K562 (cell line): ENCODE measurements at places on chromosomes 11 and 22. TPM values are rescaled to one million over a fixed set of nuclear protein-coding genes. Genes with fewer than 3 reads are reported as not detected.
A peak's percentile ranks its signal among the peaks of the same experiment; 100 is the strongest.

DNA sequence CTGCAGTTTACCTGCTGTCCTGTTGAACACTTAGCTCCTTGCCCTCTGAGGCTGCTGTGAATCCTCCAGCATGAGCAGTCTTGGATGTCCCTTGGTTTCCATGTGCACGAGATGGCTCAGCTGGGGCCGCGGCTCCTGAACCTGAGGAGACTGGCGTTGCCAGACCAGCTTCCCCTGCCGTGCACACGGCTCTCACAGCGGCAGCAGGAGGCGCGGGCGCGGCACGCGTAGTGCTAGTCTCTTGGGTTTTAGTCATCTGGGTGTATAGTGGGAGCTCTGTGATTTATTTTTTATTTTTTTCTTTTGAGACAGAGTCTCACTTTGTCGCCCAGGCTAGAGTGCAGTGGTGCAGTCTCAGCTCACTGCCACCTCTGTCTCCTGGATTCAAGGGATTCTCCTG, 54.8 kb downstream of the MUC6 start:
- H3K4me1 ChIP-seq = peaks cover 16% of the 10 kb centered on the region
- H3K27me3 ChIP-seq = no peaks in the 10 kb centered on the region
- H3K36me3 ChIP-seq = peaks cover 65% of the 10 kb centered on the region; the same call in 2 of the 3 replicates
- no peak overlapping the region for H3K27ac ChIP-seq
- no peak for DNase-seq

DNA sequence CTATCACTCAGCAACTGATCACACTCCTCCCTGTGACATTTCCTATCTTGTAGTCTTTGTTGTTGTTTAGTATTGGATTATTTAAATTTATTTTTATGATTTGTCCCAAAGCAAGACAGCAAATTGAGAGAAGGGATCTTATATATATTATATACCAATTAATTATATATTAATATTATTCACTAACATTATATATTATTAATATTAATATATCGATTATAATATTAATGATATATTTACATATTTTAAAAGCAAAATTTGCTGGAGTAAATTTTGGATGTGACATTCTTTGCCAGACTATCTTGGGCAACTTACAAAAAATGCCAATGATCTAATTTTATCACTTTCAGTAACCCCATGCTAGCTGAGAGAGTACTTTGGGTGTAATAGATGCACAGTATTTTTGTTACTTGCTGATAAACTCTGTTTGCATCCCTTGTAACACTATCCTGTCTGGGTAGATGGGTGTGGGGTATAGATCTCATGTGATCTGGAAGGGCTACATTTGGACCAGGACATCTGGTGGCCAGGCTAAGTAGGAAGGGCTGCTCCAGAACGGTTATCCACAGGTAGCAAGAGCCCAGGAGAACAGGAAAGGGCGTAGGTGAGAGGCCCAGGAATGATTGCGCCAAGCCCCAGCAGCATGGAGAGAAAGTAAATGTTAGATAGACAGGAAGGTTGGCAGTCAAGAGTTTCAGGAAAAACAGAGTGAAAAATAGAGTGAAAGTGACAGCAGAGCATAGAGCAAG, 608.6 kb upstream of the KIRREL3 start:
- H3K36me3 ChIP-seq = no peaks in the 10 kb centered on the region
- no peak overlapping the region for H3K4me3 ChIP-seq
- no peak for DNase-seq

DNA sequence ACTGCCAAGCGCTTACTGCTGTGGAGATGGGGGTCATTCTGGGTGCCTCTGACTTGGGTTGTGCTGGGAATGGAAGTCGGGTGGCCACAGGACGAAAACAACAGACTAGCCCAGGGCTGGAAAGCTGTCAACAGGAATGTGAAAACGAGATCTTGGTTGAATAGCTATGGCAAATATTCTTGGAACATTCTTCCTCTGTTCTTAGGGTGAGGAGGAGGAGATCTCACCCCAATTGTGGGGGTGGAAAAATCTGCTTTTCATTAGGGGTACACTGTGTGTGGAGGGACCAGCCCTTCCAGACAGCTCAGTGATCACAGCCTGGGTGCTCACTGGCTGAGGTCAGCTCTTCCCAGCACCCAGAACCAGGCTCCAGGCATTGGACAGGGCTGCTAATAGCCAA, 52.0 kb upstream of the PRSS23 start:
- no peaks in the 10 kb centered on the region for H3K4me1 ChIP-seq
- H3K27me3 ChIP-seq = peaks cover 9% of the 10 kb centered on the region; the same call in 1 of the 2 replicates
- no peak overlapping the region for H3K27ac ChIP-seq
- no peak for DNase-seq

DNA sequence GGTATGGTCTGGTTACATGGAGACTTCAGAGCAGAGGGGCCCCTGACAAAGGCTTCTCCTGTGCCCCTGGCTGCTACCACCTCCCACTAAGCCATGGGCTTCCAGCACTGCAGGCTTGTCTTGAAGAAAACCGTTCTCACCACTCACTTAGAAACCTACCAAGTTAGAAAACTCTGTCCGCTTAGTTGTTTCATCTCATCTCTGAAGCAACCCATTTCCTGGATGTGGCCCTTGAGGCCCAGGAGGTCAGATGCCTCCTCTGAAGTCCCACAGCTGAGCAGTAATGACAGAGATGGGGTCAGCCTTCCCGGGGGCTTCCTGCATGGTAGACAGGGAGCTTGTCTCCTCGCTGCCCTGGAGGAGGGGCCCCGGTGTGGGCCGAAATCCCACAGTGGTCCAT, 12.9 kb downstream of the CSF2RB start:
- H3K4me3 ChIP-seq = no peak overlapping the region
- DNase-seq = no peak
- no peak overlapping the region for H3K27ac ChIP-seq
- no peaks in the 10 kb centered on the region for H3K4me1 ChIP-seq
- H3K36me3 ChIP-seq = no peaks in the 10 kb centered on the region

DNA sequence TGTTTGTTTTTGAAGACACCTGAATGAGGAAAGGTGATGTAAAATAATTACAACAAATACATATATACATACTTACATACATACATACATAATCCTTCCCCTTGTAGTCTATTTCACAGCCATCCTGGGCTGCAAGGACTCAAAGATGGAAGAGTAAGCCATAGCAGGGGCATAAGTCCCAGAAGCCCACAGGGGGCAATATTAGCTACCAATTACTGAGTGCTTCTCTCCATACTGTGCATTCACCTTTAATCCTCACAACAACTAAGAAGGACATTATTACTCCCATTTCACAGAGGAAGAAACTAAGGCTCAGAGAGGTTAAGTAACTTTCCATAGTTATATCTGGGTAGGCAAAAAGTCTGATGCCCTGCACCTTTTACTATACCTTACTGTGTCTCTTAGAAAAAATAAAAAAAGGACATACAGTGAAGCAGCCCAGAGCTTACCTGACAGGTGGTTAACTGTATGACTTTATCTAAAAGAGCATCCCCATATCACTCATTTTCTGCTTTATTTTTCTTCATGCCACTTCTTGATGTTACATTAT, 2.7 kb downstream of the SERGEF start:
- no peak overlapping the region for H3K4me3 ChIP-seq
- no peak overlapping the region for H3K27ac ChIP-seq
- peaks cover 13% of the 10 kb centered on the region; the same call in 2 of the 3 replicates for H3K4me1 ChIP-seq

MRGPRF gene
- total RNA-seq = 0.07 TPM in 1 of 2 replicates, not detected in the other

MRPL49 gene
- total RNA-seq = 86.8 and 88.5 TPM in 2 replicates

DNA sequence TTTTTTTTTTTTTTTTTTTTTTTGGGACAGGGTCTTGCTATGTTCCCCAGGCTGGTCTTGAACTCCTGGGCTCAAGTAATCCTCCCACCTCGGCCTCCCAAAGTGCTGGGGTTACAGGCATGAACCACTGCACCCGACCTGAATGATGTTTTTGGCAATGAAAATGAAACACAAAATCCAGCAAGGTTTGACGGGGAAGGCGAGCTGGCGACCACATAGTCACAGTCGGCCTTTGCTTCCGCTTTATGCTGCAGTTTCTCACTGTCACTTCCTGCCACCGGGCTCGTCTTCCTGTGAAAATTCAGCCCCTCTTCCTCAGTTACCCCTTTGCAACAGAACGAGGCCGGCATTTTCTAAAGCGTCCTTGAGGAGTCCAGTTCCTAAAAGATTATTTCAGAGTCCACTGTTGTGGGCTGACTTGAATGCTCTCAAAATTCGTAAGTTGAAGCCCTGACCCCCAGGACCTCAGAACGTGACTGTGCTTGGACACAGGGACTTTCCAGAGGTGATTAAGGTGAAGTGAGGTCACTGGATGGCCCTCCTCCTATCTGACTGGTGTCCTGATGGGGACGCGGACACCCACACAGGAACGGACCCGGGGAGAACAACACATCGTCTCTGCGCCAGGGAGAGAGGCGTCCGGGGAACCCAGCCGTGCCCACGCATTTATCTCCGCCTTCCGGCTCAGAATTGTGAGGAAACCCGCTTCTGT, 2.9 kb upstream of the BID start:
- H3K27ac ChIP-seq = peak overlapping the region; percentile 38
- H3K27me3 ChIP-seq = no peaks in the 10 kb centered on the region
- peak overlapping the region; percentile 8 for H3K4me3 ChIP-seq
- H3K4me1 ChIP-seq = peaks cover 76% of the 10 kb centered on the region
- peaks cover 6% of the 10 kb centered on the region; the same call in 1 of the 3 replicates for H3K36me3 ChIP-seq
- peak; percentile 63 for DNase-seq

DMC1 gene
- 5.2 and 5.5 TPM in 2 replicates for total RNA-seq

DNA sequence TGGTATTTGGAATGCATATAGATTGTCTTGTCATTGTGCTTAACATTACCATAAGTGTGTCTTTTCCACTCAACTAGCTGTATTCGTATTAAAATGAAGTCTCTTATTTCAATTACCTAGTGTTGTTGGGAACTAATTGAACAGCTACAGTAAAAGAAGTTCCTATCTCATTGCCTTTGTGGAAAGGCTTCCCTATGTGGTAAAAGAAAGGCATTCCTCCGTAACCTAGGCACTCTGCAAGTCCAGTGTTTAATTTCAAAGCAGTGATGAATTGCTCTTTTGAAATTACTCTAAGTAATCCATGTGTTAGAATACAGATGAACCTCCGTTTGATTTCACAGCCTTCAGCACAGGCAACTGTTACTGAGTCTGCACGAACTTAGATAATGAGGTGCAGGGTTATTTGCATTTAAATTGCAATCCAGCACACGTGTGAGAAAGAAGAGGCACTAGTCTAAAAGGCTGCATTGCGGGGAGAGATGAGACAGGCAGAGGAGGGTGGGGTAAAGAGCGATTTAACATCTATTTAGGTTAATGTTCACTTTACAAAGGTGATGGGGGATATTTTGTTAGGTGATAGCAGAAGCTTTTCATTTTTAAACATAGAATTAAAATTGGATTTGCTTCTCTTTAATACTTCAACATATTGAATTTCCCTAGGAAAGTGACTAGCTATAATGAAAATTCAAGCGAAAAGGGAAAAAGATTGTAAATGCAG, 25.0 kb upstream of the CRTAM start:
- no peaks in the 10 kb centered on the region for H3K4me1 ChIP-seq
- no peaks in the 10 kb centered on the region for H3K27me3 ChIP-seq
- H3K4me3 ChIP-seq = no peak overlapping the region
- H3K27ac ChIP-seq = no peak overlapping the region
- no peak for DNase-seq

GRCh38 chr11:14417617-14418374, 58.8 kb upstream of the RRAS2 start:
- H3K27ac ChIP-seq = no peak overlapping the region
- H3K4me3 ChIP-seq = no peak overlapping the region
- no peak for DNase-seq
- peaks cover 19% of the 10 kb centered on the region for H3K4me1 ChIP-seq

IL17REL gene
- total RNA-seq = 0.22 and 0.42 TPM in 2 replicates

DNA sequence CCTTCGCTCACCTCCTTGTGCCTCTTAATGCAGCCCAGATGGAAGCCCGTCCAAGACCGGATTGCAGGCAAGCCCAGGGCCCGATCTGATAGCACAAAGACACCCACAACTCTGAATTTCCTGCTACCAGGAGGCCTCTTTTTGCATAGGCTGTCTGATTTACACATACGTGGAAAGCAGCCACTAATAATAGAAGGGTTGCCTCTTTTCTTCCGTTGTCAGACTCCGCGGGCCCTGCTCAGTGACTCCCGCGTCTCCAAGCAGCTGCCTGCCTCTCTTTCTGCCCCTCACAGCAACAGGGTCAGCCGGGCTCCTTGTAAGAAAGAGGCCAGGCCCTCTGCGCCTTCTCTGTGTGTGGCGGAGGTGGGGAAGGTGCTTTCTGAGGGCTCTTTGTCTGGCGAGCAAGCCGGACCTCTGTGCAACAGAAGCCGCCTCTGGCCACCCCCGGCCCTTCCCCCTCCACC, 26.7 kb downstream of the FLI1 start:
- DNase-seq = no peak
- no peak overlapping the region for H3K27ac ChIP-seq
- H3K4me1 ChIP-seq = no peaks in the 10 kb centered on the region; the same call in 1 of the 2 replicates
- H3K27me3 ChIP-seq = no peaks in the 10 kb centered on the region

GRCh38 chr11:75246671-75247350, 6.2 kb downstream of the TPBGL start:
- H3K27ac ChIP-seq = no peak overlapping the region
- DNase-seq = no peak
- H3K27me3 ChIP-seq = peaks cover 23% of the 10 kb centered on the region
- no peak overlapping the region for H3K4me3 ChIP-seq

RASD2 gene
- total RNA-seq = 0.04 TPM in 1 of 2 replicates, not detected in the other

GRCh38 chr22:35103761-35104160, 37.8 kb downstream of the ISX start:
- no peak overlapping the region for H3K4me3 ChIP-seq
- H3K27ac ChIP-seq = no peak overlapping the region
- H3K36me3 ChIP-seq = no peaks in the 10 kb centered on the region
- H3K4me1 ChIP-seq = peaks cover 16% of the 10 kb centered on the region; the same call in 2 of the 3 replicates
- H3K27me3 ChIP-seq = no peaks in the 10 kb centered on the region
- no peak for DNase-seq

GRCh38 chr11:105699203-105699602, 89.3 kb downstream of the GRIA4 start:
- no peaks in the 10 kb centered on the region for H3K27me3 ChIP-seq
- no peak overlapping the region for H3K4me3 ChIP-seq
- H3K4me1 ChIP-seq = no peaks in the 10 kb centered on the region
- H3K27ac ChIP-seq = no peak overlapping the region

DNA sequence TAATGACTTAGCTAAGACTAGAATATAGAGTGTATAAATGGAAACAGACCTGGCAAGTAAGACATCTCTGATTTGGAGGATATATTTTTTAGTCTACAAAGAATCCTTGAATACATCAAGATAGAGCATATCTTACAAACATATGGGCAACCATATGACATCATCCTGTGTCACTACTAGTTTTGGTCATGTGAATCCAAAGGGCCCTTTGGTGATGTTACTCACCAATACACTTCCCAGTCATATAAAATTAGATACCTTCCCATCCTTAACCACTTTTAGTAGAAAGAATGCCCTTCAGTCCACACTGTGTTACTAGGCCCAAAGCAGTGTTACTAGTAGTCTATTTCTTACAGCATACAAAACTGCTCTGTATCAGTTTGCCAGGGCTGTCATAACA, 31.6 kb downstream of the GRIA4 start:
- no peaks in the 10 kb centered on the region for H3K36me3 ChIP-seq
- no peaks in the 10 kb centered on the region for H3K4me1 ChIP-seq
- H3K4me3 ChIP-seq = no peak overlapping the region
- H3K27me3 ChIP-seq = no peaks in the 10 kb centered on the region
- no peak for DNase-seq

PATE2 gene
- not detected in 2 replicates for total RNA-seq
